ENCODE measurements at places on chromosomes 11 and 22.

DNA sequence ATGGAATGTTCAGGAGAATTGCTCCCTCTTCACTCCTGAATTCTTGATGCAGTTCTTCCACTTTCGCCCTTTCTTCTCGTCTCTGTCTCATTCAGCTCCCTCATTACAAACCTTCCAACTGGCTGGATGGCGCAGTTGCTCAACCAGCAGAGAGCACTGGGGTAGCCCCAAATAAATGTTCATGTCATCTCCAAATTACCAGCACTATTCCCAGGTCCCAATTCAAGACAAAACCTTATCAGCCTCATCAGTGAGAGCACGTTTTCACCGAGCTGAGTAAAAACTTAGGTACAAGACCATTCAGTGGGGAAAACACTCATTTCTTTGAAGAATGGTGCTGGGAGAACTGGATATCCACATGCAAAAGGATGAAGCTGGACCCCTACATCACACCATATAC is 120.0 kb downstream of the MED15 start:
- no peak for DNase-seq

DNA sequence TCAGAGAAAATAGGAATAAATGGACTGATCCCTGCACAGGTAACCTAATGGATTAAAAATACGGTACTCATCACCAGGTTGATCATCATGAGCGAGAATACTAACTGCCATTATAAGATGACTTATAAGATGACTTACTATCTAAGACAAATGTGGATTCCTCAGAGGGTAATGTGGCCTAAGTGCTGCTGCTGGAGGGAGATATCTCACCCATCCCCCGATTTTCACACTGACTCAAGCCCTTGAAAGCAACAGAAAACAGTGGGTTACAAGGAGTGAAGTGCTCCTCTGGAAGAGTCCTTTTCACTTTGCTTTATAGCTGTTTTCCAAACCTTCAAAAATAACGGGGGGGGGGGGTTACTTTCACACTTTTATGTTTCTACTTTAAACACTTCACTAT is 920 bp downstream of the TMEM218 start:
- DNase-seq = no peak

GRCh38 chr22:25403284-25403810 is 161.1 kb upstream of the GRK3 start:
- DNase-seq = no peak

DNA sequence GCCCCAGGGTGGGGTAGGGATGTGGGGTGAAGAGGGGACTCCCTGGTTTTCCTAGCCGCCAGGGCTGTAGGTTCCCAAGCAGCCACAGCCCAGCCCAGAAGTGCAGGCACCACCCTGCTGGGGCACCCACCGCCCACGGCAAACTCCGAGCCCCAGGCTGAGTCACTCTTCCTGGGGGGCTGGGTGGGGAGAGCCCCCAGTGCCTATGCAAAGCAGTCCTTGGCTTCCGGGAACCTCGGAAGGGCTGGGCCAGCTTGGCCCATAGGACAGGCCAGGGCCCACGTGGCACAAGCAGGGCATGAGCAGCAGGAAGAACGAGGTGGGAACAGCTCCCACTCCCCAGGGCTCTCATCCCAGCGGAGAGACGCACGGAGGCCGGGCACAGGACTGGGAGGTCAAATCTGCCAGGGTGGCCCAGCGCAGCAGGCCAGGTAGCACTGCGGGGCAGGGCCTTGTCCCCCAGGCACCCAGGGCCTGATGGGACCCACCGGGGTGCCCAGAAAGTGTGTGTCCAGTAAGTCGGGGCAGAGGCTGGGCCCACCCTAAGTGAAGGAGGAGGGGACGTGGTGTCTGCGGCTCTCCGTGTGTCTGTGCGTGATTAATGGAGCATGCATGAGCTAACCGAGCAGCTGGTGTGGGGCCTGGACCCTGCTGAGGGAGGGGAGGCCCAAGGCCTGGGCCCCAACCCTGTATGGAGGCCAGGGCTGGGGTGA is 4.6 kb upstream of the IL17REL start:
- peak; percentile 52 for DNase-seq

GRCh38 chr11:44555031-44555800 is 10.2 kb upstream of the CD82 start:
- DNase-seq = no peak

DNA sequence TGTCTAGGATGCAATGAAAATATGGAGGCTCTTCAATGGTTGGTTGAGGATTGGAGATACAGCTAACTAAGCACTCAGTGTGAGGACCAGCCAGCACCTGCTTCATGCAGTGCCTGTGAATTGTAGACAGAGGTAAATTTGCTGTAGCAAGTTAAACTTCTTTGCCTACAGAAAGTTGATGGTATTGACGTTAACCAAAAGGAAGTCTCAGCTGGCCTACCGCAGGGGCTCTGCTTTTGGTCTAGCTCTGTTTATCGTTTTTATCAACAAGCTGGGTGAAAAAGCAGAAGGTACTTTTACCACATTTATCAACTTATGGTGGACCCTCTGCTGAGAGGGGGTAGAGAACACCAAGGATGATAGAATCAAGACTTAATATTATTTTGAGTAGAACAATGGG is 51.6 kb downstream of the GRAMD1B start:
- DNase-seq = no peak

- no peak for DNase-seq
These were observed 145.1 kb downstream of the SWAP70 start for GRCh38 chr11:9808943-9809342.

DNA sequence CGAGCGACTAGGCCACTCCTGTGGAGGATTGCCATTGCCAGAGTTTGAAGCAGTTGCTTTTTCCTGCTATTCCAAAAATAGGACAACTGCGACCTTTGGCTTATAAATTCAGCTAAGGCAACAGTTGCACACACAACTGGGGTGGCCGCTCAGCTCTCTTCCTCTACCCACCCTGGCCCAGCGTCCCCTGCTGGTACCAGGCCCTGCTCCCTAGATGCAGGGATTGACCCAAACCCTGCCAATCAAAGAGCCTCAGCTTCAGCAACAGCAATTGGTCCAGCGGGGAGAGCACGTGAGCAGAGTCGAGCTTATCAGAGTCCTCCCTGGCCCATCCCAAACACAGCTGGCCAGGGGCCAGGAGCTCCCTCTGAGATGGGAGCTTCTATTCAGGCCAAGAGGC is 22.0 kb upstream of the CABP2 start:
- no peak for DNase-seq

DNA sequence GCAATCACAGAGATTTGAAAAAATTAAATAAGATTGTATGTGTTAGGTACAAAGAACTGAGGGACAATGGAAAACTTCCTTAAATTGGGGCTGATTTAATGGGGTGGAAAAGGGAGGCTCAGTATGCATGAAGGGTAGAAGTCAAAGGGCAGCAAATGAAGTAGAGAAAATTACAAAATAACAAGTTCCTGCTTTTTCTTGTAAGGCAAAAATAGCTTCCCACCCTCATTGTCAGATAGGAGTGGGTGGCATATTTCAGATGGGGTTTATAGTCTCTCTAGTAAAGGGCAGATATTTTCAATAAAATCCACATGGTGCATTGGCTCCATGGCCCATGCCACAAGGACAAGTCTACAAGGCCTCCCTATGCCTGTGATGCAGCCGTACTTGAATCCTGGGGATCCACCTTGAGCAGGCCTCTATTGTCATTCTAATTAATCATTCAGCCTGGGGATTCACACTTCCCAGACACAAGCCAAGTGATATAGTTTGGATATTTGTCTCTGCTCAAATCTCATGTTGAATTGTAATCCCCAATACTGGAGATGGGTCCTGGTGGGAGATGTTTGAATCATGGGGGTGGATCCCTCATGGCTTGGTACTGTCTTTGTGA is 36.7 kb upstream of the SESN3 start:
- no peak for DNase-seq

- no peak for DNase-seq
These were observed 34.6 kb downstream of the FLRT1 start for GRCh38 chr11:64070314-64070681.

GRCh38 chr11:82858133-82858532 is 42.1 kb downstream of the PRCP start:
- DNase-seq = no peak

GRCh38 chr11:38711110-38711509 is 2113.1 kb upstream of the RAG2 start:
- DNase-seq = no peak

GRCh38 chr22:38618682-38619081 is 37.5 kb downstream of the FAM227A start:
- no peak for DNase-seq

- DNase-seq = no peak
These were observed 55.9 kb downstream of the SHISAL1 start for GRCh38 chr22:44256556-44257485.

DNA sequence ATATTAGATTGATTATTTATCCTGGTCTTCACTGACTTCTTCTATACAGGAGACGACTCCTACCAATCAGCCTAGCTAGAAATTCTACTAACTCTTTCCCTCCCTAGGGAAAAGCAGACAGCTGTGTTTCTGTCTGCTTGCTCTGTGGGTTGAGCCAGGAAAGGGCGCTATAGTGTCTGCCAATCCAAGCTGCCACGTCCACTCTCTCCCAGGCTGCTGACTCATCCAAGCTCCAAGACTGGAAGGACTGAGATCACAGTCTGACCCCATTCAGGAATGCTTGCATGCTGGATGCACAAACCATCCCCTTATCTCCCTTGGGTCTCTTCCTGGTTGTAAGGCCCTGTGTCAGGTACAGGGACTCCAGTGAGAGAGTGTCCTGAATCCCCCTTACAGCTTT is 955.6 kb downstream of the OPCML start:
- DNase-seq = no peak

DNA sequence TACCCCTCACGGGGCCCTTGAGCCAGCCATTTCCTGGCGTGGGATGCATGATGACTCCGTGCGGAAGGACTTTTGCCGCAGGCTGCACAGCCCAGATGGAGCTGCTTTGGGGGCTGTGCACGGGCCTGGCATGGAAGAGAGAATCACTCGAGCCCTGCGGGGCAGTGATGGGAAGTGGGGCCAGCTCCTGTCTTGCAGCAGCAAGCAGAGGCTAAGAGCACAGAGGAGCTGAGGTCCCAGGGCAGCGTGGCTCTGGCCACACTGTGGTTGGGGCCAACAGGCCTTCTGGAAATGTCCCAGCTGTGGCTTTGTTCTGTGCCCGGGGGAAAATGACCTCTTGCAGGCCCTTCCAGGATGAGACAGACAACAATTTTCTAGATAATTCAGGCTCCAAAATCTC is 92.7 kb upstream of the TIMP3 start:
- no peak for DNase-seq

DNA sequence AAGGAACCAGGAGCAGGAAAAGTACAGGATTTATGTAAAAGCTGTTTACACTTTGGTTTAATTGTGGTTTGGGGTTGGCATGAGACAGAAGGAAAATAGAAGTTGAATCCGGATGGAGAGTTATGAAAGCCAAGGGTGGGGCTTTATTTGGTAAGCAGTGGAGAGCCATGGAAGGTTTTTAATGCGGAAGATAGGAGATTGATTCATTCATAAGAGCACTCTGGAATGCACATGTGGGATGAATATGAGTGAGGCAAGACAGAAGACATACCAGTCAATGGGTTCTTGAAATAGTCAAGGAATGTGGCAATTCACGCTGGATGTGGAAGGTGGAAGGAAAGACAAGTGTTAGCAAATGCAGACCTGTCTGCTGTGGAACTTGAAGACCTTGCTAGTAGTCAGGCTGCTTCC is 9.3 kb upstream of the GLB1L3 start:
- no peak for DNase-seq

DNA sequence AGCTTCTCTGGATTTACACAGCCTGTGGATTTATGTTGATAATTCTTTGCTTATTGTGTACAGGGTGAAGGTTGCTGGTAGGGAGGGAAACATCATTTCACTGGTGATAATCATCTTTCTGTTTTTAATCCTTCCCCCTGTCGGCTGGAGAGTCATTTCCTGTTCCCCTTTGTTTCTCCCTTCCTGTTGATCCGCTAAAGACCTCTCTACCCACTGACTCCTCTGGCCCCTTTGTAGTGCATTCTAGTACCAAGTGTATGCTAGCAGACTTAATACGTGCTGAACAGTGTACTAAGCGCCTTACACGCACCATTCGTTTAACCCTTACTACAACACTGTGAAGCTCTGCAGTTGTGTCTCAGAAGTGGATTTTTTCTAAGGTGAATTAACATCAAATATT is 19.0 kb upstream of the OR9Q1 start:
- no peak for DNase-seq

- DNase-seq = no peak
These were observed 4.5 kb downstream of the NCF4 start for GRCh38 chr22:36865346-36865745.

- DNase-seq = no peak
These were observed 6.0 kb downstream of the CSNK1E start for GRCh38 chr22:38311323-38311620.

- DNase-seq = no peak
These were observed 563 bp downstream of the BID start for GRCh38 chr22:17773606-17774205.

DNA sequence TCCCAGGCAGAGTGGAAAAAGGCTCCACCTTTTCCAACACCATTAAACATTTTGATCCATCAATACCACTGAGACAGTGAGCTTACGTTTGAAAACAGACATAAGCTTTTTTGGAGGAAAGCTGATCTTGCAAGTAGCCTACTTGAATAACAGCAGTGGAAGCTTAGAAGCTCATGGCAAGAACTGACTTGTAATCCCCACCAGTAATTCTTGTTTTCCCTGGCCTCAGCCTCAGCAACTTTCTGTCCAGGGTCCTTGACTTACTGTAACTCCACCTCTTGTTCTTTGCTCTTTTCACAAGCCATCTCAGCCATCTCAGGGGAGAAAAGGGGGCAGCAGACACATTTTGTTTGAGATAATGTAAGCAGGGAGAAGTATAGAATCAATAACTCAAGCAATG is 12.3 kb upstream of the MPZL2 start:
- no peak for DNase-seq

GRCh38 chr11:20013346-20014066 is 146.8 kb downstream of the DBX1 start:
- no peak for DNase-seq

DNA sequence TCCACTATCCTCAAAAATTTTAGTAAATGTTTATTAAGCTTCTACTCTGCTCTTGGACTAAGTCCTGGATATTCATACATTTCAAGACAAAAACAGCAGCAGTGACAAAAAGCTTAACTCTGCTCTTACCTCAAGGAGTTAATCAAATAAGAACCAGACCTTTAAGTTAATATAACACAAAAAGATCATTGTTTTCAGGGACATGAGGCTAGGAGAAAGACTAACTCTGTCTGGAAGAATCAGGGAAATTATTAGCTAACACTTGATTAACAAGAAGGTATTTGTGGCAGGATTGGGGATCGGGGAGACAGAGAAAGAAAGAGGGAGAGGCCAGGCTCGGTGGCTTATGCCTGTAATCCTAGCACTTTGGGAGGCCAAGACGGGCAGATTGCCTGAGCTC is 74.4 kb downstream of the PPP2R1B start:
- DNase-seq = no peak

DNA sequence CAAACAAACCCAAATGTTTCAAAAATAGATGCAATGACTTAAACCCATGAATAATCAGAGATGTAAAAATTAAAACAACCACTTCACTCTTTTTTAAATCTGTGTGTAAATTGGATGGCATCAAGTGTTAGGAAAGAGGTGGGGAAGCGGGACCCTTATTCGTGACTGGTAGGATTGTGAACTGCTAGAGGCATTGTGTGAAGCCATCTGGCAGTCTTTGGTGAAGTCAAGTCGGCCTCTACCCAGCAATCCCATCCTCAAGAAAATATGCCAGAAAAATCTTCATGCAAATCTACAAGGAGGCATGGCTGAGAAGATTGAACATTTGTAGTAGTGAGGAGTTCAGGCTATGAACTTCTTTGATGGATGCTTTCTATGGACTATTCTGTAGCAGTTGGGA is 114.6 kb upstream of the C11orf87 start:
- DNase-seq = no peak

GRCh38 chr11:126436209-126436755 is 80.8 kb downstream of the ST3GAL4 start:
- DNase-seq = no peak

Data from activated naive CD8-positive, alpha-beta T cell treated with anti-CD3 and anti-CD28 coated beads, Interleukin-2, amount 50 U/mL, for 16 hours (primary cell).